ENCODE measurements at places on chromosomes 4 and X.
A peak's percentile ranks its signal among the peaks of the same experiment; 100 is the strongest.

- no peak for DNase-seq
Observed at GRCh38 chr4:149344436-149344835, 471.2 kb downstream of the IQCM start.

GRCh38 chr4:55468724-55469123 lies 73.0 kb downstream of the TMEM165 start:
- DNase-seq: no peak

GRCh38 chr4:136400829-136401228 lies 1131.5 kb downstream of the PCDH18 start:
- no peak for DNase-seq

DNA sequence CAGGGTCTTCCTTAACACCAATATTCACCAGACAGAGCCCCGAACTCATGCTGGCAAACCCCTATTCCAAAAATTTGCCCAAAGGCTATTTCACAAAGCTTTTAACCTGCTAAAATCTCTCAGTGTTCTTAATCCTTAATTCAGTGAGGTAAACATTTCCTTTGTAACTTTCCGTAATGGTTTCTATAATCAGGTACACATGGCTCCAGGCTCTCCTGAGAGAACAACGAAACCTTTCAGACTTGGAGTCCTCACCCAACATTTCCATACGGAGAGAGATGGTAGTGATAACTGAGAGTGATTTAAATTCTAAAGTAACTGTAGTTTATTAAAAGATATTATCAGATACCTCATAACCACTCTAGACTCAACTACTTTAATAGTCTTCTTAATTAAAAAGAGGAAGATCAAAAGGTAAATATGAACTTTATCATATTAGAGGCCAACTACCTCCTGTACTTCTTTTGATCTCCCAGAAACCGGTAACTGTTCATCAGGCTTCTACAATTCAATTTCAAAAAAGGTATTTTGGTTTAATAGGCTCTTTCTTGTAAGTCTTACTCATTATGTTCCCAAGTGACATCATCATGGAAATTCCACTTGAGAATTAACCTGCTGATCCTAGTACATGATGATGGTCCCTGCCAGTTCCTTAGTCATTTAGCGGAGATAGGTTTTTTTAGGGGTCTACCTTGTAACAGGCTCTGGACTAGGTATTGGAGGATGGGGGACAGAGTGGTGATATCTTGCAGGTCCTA lies 91.4 kb upstream of the UCP1 start:
- no peak for DNase-seq

DNA sequence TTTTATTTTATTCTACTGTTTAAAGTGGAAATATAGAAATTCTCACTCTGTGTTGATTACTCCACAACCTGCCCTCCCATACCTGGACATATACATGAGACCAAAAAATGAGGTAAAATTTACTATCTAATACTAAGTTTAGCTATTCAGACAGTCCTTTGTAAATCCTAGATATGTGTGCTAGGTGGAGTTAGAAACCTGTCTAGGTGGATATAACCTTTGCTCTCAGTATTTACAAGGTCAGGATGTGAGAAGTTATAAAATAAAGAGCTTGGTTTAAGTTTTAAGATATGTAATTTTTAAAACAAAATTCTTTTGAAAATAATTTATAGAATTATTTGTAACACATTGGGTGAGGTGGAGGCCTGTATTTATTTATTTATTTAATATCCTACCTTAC lies 221.5 kb downstream of the PCDH7 start:
- DNase-seq: no peak

DNA sequence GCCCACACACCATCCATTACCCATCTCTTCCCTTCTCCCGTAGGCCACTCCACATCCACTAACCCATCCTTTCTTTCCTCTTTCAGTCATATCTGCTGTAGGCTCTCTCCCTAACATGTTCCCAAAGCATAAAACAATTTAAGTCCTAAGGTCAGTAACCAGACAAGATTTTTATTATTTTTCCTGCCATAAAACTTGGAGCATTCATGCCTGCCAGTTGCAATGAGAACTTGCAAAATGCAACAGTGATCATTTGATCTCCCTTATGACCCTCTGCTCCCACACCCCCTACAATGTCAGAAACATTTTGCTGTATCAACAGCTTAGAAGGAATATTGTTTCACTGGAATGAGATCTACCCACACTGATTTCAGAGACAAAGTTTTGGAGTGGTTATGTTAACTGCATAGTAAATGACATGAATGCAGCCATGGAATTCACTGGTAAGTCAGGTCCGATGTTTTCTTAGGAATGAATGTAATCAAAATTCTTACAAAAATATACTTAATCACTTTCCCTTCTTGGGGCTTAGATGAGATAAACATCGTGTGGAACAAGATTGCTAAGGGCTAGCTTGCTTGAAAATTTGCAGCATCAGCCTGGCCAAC lies 5.7 kb downstream of the NIPAL1 start:
- no peak for DNase-seq

DNA sequence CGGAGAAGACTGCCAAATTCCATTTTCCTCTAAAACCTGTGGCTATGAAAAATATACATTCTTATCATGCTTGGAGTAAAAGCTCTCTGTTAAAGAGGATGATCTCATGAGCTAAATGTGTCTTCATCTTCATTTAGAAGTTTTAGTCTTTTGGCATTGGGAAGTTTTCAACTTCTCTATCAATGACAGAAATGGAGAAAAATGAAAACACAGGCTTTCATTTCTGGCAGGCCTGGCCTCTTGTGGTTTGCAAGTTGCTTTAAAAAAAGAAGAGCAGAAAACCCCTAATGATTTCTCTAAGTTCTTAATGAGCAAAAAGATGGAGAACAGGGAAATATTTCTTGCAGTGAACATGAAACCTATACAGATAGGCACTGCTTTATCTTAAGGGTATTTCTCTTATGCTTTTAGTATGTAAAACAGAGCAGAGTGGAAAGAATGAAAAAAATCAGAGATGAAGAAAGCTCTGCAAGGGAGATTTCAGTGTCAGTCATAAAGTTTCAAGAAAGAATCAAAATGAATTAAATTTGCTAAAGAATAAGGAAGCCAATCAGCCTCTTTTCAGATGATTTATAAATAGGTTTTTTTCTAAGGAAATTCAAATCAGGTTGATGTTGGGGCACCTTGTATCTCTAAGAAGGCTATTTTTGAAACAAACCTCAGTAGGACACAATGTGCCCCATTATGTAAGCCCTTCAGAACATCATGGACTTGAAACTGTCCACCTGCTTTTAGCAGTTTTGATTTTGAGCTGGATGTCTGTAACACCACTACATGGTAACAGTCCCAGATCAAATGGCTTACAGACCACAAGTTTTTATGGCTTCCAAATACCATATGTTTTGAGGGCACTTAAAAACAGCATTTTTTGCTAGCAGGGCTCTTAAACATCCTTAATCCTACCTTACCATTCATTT lies 225.0 kb downstream of the GRIA3 start:
- no peak for DNase-seq

- no peak for DNase-seq
Observed at GRCh38 chr4:119240568-119240967, 28.1 kb downstream of the USP53 start.

DNA sequence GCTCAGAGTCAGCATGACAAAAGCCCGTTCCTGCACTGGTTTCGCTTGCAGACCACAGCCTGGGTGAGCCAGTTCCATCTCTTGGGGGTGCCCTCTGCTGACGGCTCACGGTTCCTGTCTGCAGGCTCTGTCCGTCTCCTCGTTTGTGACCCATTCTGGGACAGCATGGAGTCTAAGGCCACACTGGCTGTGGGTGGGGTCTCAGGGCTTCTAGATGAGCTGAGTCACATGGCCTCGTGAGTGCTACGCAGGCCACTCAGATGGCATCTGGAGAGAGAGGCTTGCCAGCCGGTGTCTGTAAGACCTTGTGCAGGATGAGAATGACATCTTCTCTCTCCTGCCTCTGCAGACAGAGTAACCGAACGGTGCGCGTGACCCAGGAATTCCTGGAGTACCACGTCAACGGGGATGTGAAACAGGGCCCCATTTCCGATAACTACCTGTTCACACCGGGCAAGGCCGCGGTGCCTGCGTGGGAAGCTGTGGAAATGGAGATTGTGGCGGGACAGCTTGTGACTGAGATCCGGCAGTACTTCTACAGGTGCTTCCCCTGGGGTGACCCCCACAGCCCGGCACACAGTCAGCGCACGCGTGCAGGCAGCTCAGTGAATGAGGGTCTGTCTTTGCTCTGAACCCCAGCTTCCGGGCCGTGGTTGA lies 31.6 kb upstream of the MRFAP1 start:
- DNase-seq: peak; percentile 18

DNA sequence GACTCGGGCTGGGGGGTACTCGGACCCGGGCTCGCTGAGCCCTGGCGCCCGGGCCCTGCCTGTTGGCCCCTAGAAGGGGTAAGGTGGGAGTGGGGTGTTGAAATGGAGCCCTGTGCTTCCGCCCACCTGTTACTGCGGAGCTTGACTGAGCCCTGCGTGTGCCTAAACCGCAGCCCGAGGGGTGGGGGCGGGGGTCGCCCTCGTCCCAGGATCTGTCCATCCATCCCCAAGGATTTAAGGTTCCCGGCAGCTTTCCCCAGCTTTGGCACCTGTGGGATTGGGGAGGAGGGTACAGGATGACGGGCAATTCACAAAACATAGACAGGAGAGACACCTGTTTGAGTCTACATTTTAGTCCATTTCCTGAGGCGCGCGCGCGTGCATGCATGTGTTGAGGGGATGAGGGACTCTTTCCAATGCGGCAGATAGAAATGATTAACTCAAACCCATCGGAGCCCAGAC lies 779 bp downstream of the GABRQ start:
- DNase-seq: no peak

DNA sequence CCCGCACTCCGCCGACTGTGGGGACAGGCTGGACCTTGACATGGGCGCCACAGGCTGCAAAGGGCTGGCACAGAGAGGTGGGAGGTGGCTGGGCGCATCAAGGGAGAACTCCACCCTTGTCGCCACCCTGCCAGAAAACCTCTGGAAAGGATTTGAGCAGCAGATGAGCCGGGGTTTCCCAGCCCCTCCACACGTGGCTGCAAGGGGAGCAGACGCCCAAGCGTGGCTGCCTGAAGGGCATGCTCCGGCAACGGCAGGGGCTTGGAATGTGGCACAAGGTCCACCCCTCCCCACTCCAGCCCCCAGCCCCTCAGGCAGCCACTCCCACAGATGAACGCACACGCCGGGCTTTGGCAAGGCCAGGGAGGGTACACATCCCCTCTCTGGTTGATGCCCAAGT lies 4.6 kb downstream of the BGN start:
- DNase-seq: no peak

DNA sequence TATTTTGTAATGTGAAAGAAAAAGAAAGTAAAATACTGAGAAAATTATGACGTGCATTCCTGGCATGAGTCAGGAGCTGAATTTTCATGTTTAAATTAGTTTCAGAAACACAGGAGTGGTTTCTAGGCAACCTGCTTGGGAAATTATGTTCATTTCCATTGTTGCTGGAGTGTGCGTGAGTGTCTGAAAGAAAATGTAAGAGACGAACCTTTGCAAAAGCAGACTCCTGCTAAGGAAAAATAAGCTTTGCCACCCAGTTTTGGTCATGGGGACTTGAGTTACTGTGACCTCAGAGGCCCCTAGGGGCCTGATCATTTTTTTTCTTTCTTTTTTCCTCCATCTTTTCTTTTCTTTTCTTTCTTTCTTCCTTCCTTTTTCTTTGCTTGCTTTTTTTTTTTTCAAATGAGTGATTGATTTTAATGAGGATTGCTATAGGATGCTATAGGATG lies 18.8 kb upstream of the CHRNA9 start:
- peak; percentile 52 for DNase-seq

DNA sequence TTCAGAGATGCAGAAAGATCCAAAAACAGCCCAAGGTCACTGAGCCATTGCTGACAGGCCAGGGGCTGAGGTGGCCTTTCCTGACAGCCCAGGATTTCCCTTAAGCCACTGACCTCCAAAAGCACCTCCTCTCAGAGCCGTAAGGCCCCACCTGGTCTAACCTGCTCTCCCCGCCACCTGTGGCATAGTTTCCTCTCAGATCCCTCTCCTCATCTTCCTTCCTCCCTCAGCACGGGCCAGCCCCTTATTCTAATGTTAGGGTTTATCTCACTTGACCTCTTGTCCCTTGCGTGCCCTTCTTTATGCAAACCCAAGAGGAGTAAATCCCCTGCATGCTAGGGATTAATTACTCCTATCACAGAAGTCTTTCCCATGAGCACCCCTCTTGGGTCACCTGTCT lies 113.0 kb downstream of the RBM47 start:
- DNase-seq: no peak

DNA sequence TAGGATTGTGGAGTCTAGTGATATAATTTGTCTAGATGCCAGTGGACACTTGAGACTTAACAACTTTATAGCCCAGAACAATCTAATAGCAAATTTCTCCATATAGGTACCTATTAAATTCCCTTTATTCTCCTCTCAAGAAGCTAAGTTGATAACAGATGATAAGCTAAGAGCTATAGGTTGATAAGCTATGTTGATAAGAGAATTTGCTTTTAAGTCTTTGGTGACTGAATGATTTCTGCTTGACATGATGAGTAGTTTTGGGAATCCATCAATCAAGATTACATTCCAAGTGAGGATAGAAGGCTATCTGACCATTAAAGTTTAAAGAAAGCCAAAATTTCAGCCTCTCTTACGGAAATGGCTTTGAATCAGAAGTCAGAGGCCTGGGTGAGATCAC lies 131.6 kb downstream of the EMCN start:
- no peak for DNase-seq

DNA sequence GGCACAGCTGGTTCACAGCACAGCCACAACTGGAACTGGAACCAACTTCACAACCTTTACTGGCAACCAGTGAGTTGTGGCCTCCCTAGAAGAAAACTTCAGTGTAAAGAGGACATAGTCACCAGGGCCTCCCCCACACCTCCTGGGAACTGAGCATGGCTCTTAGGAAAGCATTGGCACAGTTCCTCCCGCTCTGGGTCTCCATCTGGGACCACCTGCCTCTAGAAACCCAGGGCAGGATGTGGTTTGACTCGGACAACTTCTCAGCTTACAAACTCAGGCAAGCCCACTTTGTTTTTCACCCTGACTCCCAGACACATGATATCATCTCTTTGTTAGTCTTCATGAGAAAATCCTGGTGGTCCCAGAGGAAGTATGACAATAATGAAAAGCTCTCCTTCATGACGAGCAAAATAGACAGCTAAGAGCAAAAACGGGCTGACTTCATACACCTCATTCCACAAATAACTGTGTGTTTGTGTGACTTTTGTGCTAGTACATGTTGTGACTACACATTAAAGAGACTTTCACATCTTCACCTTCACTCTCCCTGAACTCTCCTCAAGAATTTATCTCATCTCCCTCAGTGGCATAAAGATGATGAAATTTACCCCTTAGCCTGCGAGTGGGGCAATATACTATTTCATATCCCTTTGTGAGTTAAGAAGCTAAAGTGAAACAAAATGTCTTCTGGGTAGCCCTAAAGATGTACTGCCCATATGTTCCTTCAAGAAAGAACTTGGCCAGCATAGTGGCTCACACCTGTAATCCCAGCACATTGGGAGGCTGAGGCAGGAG lies 75.4 kb downstream of the SH3KBP1 start:
- DNase-seq: peak; percentile 24

- no peak for DNase-seq
Observed at GRCh38 chr4:90689739-90690138, 562.5 kb downstream of the CCSER1 start.

GRCh38 chr4:8435656-8436121 lies 4.8 kb downstream of the ACOX3 start:
- DNase-seq: peak; percentile 71
